ENCODE measurements at places on chromosomes 2 and 18.
A peak's percentile ranks its signal among the peaks of the same experiment; 100 is the strongest.

DNA sequence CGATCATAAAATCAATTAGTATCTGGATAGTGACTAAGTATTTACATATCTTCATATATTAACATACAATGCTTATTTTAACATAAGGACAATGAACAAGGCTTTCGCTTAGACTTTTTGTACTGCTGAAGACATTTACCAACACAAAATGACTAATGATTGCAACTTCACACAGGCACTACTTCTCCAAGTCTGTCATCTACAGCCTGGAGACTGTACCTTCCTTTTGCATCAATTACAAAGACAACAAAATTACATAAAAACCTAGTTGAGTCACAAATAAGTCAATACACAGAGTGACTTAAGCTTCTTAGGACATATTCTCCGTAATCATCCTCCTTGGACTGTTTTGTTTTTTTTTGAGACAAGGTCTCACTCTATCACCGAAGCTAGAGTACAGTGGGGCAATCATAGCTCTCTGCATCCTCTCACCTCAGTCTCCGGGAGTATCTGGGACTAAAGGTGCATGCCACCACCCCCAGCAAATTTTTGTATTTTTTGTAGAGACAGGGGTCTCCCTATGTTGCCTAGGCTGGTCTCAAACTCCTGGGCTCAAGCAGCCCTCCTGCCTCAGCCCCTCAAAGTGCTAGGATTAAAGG lies 15.9 kb downstream of the PUM2 start:
- DNase-seq: no peak

GRCh38 chr2:194464964-194465638 lies 1191.9 kb upstream of the SLC39A10 start:
- no peak for DNase-seq

DNA sequence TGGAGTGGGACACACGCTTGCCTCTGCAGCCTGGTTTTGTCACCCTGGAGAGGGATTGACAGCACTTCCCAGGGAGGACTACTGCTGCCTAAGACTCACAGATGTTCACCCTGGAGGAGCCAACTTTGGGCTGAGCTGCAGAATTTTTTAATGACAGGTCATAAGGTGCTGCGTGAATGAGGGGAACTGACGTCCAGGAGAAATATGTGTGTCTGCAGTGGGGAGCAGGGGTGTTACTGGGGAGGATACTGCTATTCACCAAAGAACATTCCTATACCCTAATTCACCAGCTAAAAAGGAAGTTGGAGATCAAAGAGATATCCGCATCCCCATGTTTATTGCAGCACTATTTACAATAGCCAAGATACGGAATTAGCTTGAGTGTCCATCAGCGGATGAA lies 144.4 kb downstream of the MGAT5 start:
- no peak for DNase-seq

GRCh38 chr2:165237056-165237455 lies 2.2 kb upstream of the SCN2A start:
- no peak for DNase-seq

- DNase-seq: no peak
Measured at GRCh38 chr2:53130441-53130943, 637.1 kb upstream of the CHAC2 start.

GRCh38 chr2:12176623-12177454 lies 430.4 kb downstream of the LPIN1 start:
- DNase-seq: peak; percentile 67

GRCh38 chr2:42171396-42171980 lies 2.3 kb downstream of the EML4 start:
- peak; percentile 20 for DNase-seq

DNA sequence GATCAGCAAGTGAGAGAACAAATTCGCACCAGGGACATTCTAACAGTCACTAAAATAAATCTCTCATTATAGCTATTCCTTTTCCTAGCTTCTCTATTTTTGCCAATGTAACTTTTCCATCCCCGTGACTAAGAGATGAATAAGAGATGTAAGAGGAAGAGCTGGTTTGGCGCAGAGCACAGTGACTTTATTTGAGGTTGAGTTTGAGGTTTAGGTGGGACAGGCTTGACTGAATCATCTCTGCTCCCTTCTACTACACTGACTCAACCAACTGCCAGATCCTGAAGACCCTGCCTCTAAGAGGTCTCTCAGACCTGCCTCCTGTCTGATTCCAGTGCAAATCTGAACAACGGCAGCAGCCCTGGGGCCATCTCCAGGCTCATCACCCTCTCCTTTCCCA lies 28.0 kb downstream of the RFX8 start:
- no peak for DNase-seq

DNA sequence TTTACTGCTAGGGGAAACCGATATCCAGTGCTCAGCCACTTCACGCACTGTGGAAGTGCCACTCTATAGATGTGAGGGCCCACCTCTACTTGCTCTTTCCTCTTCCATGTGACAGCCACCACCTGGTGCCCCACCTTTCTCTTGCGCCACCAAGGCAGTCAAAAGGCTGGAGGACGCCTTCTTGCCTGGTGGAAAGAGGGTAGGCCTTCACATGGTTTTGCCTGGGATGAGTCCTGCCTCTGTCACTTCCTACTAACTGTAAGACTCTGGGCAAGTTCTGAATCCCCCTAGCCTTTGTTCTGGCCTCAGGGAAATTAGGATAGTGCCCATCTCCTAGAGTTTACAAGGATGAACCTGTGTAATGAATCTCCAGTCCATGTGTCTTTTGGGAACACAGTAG lies 66.1 kb upstream of the ODC1 start:
- DNase-seq: no peak

All from erythroblast (primary cell).